ENCODE measurements at places on chromosomes 6 and 20. TPM values are rescaled to one million over a fixed set of nuclear protein-coding genes. Genes with fewer than 3 reads are reported as not detected.

GRCh38 chr20:62685781-62686555, 22.7 kb upstream of the NTSR1 start:
- no peak for DNase-seq

- no peak for DNase-seq
These were observed 428.3 kb upstream of the ARID1B start for GRCh38 chr6:156348849-156349248.

GRCh38 chr6:92790381-92790780, 629.0 kb downstream of the EPHA7 start:
- DNase-seq: no peak

DNA sequence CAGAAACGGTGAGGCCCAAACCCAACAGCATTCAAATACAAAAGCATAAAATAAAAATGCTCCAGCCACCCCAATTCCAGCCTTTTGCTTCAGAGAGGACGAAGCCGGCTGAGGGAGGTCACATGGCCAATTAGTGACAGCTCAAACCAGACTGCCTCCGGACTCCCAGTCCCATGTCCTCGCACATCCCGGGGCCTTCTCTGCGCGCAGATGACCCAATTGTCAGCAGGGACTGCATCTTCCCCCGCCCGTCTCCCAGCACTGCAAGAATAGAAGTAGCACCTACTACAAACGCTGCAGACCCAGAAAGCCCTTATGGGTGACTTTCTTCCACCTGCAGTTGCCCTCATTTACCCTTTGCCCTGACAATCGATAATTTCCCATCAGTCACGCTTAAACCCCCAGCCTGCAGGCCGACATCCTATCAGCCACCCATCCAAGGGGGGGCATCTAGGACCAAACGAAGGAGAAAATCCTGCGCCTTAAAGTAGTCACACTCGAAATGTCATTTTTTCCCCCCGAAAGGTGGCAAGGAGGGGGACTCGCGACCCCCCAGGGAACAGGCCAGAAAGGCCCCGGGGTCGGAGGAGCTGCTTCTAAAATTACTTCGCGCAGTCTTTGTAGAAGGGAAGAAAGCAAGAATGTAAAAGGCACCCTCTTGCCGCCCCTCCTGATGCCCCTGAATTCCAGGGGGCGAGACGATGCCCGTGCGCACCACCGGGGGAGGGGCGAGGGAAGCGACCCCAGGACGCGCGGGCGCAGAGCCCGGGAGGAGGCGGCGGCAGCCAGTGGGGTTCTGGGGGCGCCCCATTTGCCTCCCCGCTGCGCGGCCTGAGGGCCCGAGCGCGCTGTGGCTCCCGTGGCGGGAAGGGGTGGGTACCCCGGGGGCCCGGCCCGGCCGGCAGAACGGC, 792 bp downstream of the SLC23A2 start:
- DNase-seq: peak; percentile 51

SIRPD gene
- not detected for total RNA-seq

FAM184A gene
- total RNA-seq: 10.0 TPM

DNA sequence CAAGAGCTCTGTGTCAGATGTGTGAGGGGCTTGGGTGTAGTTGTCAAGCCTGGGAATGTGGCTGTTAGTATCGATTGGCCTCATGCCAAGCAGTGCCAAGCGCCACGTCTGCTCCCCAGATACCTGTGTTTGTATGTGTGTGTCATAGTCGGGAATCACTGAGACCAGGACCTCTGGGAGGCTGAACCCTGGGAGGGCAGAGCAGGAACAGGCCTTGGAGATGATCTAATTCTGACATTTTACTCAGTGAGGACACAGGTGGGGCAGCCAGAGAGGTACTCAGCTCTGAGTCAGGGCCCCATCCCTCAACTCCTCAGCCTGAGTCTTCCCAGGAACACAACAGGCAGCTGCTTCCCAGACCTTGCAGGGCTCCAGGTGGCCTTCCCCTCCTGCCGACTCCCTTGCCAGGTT, 51.2 kb upstream of the FANCE start:
- DNase-seq: no peak

GRCh38 chr6:135423649-135424128, 73.9 kb downstream of the AHI1 start:
- DNase-seq: no peak

DNA sequence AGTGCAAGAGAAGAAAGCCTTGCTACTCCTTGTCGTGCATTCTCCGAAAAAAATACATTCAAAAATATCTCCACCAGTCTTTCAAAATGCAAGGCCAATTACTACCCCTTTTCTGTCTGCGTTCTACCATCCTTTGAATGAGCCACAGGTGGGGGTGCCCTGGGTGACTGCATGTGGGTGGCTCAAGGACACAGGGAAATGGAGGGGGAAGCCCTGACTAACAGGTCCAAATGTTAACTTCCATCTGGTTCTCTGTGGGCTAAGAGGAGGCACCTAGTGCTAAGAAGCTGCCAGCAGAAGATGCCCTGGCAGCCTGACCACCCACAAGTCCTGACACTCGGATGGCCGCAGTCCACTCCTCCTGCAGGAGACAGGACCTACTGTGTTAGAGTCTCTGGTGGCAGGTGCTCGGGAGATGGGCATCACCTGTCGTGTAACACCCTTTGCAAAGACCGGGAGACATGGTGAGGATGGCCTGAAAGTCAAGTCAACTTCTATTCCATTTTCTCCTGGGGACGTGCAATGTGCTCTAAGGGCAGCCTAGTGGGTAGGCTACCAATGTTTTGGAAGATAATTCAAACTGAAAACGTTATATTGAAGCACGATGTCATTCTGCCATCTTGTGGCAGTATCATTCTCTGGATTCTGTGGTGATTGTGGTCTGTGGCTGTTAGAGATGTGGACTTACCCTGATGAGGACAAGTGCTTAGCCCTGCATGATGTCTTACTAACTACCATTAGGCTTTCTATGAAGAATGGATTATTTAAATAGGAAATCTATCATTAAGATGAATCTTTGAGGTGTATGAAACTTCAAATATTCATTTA, 27.4 kb upstream of the IGF2R start:
- DNase-seq: no peak

DNA sequence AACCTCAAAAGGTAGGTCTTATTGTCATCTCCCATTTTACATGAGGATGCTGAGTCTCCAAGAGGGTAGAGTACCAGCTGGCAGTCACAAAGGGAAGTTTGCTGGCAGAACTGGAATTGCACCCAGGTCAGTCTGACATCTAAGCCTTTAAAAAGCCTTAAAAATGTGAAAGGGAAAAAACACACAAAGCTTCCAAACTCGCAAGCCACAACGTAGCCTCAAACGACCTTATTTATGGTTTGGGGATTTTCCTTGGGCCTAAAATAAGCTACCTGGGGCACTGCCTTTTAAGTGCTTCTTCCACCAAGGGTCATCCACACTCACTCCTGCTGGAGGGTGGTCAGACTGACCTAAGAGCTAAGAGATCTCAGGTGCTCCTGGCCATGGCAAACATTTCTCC, 2.1 kb downstream of the MBOAT1 start:
- no peak for DNase-seq

DNA sequence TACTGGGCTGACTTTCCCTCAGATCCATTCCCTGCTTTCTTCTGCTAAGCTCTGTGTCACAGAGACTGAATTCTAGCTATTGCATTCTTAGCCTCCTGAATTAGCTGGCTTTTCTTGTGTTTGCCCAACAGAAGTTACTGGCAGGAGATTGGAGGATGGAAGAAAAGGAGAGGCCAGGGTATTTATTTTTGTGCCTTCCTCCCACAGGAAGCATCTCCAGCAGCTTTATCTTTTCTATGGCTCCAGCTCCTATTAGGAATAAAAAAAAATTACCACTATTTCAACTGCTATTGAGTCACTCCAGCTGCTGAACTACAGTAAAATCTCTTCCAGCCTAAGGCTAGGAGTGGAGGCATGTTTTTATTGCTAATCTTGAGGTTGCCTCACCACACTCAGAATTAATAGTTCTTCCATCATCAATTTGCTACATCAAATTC, 492.4 kb downstream of the RFPL4B start:
- DNase-seq: no peak

DNA sequence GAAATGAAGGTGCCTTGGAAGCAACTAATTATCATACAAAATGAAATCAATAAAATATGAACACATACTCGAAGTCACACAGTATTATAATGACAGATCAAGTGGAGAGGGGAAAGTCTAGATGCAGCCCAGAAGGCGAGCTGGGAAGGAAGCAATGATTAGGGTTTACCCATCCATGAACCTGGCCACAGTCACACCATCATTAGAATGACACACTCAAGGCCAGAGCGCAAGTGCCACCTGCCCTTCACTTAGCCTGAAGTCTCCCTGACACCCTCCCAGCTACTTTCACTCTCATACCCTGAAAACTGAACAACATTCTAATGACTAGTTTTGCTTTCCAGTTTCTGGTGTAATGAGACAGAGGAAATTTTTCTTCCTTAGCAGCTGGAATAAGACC, 302.8 kb upstream of the JARID2 start:
- no peak for DNase-seq

- no peak for DNase-seq
These were observed 72.6 kb downstream of the POPDC3 start for GRCh38 chr6:105107207-105107606.

DNA sequence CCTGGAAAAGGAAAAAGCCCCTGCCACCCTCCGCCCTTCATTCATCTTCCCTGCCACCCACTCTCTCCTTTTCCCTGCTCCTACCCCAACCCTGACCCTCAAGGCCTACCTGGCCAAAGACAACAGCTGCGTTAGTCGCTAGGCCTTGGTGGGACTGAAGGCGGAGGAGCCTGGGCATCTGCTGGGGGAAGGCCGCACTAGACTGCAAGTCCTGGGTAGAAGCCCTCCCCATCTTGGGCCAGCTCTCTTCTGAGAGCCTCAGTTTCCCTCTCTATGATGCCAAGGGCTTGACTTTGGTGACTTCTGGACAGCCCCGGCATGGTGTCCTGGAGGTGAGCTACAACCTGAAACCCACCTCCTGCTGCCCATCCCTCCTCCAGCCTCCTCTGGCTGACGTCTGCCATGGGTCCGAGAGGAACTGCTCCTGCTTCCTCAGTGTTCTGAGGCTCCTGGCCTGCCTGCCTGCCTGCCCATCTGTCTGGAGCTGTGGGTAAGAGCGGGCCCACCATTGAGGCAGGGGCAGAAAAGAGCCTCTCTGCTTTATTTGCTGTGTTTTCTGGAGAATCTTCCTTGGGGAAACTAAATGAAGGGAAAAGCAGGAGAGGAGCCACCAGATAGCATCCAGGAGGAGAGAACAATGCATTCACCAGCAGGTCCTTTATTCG, 7.5 kb upstream of the FOXC1 start:
- no peak for DNase-seq

- no peak for DNase-seq
These were observed 3.1 kb upstream of the TAF8 start for GRCh38 chr6:42047213-42047590.

BMP6 gene
- 4.1 TPM for total RNA-seq

NOTCH4 gene
- total RNA-seq: 19.1 TPM

DNA sequence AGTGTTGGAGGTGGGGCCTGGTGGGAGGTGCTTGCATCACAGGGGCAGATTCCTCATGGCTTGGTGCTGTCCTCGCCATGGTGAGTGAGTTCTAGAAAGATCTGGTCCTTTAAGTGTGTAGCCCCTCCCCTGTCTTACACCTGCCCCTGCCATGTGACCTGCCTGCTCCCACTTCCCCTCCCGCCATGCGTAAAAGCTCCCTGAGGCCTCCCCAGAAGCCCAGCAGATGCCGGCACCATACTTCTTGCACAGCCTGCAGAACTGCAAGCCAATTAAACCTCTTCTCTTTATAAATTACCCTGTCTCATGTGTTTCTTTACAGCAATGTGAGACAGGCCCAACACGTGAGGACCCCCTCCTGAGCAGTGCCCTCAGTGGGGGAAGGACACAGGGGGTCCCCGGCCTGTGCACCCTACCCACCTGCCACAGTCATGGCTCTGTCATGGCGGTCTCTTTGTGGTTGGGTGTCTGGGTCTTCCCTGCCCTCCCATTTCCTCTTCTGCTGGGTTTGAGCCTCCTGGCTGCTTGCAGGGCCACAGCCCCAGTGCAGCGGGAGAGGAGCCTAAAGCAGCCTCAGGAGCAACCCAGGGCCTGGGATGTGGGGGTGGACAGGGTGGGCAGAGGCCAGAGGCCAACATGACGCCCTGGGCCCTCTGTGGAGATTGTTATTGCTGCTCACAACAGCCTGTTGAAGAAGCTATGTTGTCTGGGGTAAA, 87.2 kb upstream of the QKI start:
- DNase-seq: no peak

DNA sequence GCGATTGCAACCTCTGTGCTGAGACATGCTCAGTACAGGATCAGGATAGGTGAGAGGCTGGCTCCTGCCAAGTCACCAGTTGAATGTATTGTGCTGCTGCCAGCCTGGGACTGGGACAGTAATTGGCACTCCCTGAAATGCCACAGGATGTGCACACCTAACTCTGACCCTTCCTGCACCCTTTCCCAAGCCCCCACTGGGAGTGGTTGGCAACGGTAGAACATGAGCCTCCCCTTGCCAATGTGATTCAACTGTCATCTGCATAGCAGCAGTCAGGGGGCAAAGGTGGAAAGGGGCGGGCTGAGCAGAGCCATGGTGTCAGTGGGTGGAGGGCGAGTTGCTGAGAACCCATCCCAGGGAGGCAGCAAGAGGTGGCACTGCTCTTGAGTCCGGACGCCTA, 15.4 kb downstream of the SPINT3 start:
- DNase-seq: no peak

- no peak for DNase-seq
These were observed 7.4 kb upstream of the SLC23A2 start for GRCh38 chr20:5008759-5009158.

DNA sequence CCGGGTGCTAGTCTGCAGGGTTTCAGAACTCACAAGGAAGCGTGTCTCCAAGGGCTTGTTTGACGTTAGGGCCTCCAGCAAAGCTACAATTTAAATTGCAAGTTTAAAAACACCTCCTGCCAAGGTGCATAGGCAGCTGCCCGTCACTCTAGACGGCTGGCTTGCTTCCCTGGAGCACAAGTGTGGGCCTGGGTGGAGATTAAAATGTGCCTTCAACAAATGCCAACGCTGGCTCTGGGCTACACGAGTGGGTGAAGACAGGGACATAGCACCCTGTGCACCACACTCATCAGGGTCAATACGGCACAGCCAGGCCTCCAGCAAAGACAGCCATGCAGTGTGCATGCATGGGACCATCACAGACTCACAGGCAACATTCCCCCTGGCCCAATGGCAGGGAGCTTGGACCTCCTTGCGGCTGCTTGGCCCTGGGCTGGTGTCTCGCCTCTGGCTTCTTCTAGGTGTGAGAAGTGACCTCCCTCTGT, 48.4 kb upstream of the FRMD1 start:
- DNase-seq: no peak

DNA sequence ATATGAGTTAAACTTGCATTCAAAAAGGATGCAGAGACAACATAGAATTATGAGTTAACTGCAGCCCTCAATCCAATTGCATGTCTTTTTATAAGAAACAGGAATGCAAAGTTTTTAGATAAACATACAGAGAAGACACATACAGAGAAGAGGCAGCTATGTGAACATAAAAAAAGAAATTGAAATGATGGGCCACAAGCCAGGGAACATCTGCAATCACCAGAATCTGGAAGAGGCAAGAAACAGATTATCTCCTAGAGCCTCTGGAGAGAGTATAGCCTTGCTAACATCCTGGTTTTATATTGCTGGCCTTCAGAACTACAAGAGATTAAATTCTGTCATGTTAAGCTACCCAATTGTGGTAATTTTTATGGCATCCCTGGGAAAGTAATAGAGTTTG, 257.2 kb upstream of the EYS start:
- no peak for DNase-seq
